ENCODE measurements at places on chromosomes 5 and 9.

DNA sequence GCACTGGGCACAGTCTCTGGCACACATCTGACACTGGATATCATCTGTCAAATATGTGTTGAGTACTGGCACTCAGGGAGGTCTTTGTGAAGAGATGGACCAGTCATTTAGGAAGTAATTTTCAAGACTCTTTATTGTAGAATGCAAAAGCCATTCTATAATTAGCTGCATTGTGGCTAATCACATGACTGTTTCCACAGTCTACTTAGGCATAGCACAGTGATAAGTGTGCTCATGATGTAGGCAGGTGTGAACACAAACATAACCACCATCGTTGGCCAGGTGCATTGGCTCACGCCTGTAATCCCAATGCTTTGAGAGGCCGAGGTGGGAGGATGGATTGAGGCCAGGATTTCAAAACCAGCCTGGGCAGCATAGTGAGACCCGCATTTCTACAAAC is 62.2 kb downstream of the CFAP77 start:
- no peak for ATAC-seq

- ATAC-seq: no peak
These were observed 135.3 kb upstream of the EPB41L4A start for GRCh38 chr5:112554101-112554977.

GRCh38 chr9:89695441-89695891 is 90.7 kb downstream of the GADD45G start:
- ATAC-seq: no peak

- no peak for ATAC-seq
These were observed 388.4 kb upstream of the PTGER4 start for GRCh38 chr5:40291338-40291737.

- no peak for ATAC-seq
These were observed 19.8 kb downstream of the SLC22A4 start for GRCh38 chr5:132313961-132314432.

- ATAC-seq: peak; percentile 79
These were observed 44.9 kb downstream of the SHB start for GRCh38 chr9:38024036-38024681.

- no peak for ATAC-seq
These were observed 17.0 kb downstream of the TICAM2 start for GRCh38 chr5:115585265-115585664.

GRCh38 chr5:124655251-124655917 is 91.1 kb downstream of the ZNF608 start:
- ATAC-seq: no peak

- peak; percentile 41 for ATAC-seq
These were observed 458 bp downstream of the PRSS3 start for GRCh38 chr9:33795819-33796218.

DNA sequence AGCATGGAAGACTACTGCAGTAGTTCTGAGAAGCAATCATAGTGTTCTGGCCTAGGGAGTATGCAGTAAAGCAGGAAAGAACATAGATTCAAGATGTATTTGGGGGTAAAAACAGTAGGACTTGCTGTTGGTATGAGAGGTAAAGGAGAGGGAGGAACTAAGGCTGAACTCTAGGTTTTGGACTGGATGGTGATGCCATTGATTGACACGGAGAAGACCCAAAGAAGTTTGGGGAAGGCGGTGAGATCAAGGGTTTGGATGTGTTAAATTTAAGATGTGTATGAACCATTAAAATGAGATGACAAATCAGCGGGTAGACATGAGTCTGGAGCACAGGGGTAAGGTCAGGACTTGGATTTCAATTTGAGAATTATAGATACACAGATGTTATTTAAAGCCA is 2.0 kb upstream of the CDC37L1 start:
- no peak for ATAC-seq

DNA sequence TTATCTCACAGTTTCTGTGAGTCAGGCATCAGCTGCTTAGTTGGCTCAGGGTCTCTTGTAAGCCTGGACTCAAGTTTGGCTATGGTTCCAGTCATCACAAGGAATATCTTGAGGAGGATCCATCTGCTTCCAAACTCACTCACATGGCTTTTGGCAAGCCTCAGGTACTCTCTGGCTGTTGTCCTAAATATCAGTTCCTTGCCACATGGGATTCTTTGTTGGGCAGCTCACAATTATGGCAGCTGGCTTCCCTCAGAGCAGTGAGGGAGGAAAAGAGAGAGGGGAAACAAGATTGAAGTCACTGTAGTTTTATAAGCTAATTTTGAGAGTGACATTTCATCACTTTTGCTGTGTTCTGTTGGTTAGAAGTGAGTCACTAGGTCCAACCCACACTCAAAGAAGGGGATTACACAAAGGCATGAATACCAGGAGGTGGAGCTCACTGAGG is 144.5 kb downstream of the GCNT1 start:
- ATAC-seq: no peak

DNA sequence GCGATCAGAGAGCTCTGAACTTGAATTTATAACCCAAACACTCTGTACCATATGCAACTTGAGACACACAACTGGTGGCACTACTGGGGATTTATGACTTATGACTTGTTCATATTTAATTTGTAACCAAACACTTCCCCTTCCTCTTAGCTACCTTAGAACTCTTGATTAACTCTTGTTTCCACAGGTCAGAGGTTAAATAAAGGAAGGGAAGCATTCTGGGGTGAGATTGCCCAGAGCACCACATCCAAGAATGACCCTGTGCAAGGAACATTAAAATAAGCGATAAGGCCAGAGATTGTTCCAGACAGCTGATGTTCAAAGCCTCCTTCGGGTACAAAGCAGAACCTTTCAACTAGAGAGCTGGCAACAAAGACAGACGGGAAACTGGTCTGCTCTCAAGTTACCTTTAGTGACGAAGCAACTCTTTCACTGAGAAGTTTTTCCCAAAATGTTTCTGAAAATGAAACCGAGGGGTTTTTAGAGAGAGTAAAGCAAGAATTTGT is 242.6 kb downstream of the DENND1A start:
- peak; percentile 46 for ATAC-seq

GRCh38 chr9:125551781-125552180 is 155.2 kb downstream of the MAPKAP1 start:
- no peak for ATAC-seq

- ATAC-seq: no peak
These were observed 47.0 kb downstream of the CCDC125 start for GRCh38 chr5:69285448-69286116.

DNA sequence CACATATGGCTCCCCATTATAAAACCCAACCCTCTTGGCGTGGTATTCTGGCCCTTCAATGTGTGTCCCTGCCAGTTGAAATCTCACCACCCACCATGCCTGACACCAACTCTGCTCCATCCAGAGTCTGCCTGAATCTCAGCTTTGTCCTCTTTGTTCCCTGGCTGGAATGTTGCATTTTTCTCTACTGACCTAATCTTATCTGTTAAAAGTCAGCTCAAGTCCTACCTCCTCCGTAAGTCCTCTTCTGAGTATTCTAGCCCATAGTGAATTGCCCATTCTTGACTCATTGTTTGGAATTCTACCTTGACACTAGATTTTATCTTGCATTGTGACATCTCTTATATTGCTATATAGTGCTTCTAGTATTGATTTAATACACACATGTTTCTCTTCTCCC is 207.1 kb upstream of the VLDLR start:
- no peak for ATAC-seq

DNA sequence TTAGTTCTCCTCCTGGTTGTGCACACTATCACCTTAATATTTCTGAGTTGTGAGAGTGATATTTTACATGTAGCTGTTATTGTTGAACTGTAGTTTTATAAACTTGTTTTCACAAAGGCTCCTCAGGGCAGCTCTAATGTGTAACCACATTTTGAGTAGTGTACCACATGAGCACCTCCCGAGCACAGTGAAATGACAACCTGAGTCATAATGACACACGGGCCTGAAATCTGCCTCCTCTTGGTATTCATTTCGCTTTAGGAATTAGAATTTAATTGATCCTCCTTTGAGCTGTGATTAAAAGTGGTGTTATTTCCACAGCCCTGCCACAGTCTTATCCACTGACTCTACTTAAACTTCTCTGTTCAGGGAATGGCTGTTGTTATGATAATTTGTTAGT is 7.9 kb downstream of the MTRR start:
- ATAC-seq: peak; percentile 75

DNA sequence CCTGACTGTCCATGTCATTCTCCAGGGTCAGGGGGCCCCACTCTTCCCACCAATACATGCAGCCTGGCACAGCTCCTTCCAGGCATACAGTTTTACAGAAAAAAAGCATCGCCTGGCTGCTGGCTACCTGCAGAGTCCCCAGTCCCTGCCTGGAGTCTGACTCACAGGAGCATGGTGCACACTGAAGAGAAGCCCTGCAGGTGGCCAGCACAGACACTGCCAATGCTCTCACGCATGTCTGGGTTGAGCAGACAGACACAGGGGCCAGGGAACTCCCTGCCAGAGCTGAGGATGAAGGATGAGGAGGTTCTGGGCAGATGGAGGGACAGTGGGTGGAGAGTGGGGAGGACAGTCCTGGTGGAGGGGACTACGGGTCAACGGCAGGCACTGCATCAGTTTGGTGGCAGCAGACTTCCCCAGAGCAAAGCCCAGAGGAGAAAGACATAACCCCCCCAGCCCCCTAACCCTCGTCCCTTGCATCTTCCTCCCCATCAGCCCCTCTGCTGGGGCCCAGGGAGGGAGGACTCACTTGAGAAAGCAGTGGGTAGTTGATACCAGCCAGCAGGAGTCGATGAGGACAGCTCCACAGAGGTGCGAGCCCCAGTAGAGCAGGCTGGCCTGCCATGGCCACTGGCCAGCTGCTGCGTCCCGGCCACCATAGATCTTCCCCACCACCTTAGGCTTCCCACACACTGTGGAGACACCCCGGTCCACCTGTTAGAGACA is 72.9 kb upstream of the SPTLC1 start:
- ATAC-seq: no peak

DNA sequence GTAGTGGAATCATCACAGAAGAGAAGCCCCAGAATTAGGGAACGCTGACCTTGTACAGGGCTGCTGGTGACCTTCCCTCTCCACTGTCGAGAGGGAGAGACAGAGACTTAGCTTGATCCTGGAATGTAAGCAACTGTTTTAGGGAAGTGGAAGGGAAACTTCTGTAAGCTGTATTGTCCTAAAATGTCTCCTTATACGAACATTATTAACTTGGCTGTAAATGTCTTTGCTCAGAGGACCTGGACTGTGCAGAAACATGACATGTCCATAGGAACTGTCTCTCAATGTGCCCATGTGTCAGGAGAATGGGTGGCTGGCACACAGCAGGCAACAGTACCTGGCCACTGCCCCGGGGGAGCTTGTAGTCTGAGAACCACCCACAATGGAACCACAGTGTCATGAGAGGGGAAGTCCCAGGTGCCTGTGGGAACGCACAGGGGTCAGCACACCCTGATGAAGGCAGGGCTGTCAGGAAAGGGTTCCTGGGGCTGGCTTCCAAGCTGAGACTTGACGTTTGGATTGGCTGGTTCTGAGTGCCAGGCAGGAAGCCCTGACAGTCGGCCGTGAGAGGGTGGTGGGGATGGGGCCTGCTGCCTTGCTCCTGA is 34.0 kb downstream of the DAP start:
- no peak for ATAC-seq

DNA sequence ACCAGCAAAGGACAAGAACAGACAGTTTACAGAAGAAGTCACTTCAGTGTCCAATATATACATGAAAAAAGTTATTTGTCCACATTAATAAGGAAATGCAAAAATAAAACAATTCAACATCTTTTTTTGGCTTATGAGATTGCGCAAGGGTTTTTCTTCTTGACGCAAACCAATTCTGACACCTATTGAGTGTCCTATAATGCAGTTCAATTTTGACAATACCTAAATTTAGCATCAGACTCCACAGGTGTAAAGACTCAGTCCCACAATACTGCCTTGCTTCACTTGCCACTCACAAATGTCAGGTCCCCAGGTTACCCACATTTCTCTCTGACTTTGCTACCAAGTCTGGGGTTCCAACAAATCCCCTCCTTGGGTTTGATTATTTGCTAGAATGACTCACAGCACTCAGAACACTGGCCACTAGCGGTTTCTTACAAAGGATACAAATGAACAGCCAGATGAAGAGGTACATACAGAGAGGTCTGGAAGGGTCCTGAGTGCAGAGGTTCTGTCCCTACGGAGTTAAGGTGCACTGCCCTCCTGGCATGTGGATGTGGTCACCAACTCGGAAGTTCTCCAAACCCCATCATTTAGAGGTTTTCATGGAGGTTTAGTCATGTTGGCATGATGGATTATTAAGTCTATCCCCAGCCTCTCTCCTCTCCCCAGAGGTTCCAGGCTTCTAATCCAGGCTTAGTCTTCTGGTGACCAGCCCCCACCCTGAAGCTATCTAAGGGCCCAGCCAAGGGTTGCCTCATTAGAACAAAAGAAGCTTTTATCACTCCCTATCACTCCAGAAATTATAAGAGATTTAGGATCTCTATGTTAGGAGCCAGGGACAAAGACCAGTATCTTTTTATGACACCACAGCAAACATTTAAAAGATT is 27.0 kb upstream of the SLC22A5 start:
- ATAC-seq: no peak

- no peak for ATAC-seq
These were observed 98.6 kb downstream of the PDE6A start for GRCh38 chr5:149846021-149846420.

DNA sequence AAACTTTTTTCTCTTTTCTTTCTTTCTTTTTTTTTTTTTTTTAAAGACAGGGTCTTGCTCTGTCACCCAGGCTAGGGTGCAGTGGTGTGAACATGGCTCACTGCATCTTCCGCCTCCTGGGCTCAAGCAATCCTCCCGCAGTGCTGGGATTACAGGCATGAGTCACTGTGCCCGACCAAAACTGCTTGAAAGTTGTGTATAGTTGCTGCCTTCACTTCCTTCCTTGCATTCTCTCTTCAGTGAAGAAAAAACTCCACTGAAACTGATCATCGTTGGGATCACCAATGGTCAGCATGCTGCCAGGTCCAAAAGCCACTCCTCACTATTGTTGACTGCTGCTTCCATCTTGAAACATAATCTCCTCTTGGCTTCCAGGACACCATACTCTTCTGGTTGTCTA is 66.6 kb upstream of the CTNNA1 start:
- ATAC-seq: peak; percentile 90

DNA sequence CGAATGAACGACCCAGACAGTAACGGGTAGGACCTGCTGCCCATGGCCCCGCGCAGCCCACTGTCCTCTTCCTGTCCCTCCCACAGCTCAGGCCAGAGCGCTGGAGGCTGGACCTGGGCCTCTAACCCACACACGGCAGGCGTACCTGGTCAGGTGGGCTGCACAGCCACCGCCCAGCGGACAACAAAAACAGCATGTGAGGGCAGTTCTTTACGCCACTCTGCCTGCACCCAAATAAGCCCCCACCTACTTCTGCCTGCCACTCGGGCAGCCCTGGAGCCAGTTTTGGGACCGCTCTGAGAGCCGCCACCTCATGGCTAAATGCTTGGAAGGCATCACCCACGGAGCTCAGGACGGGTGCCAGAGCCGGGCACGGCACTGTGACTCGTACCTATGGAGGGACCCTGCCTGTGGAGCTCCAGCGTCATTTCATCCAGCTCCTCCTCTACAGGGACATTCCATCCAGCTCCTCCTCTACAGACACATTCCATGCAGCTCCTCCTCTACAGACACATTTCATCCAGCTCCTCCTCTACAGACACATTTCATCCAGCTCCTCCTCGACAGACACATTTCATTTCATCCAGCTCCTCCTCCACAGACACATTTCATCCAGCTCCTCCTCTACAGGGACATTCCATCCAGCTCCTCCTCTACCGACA is 18.9 kb downstream of the CLPTM1L start:
- ATAC-seq: no peak

- ATAC-seq: no peak
These were observed 272.2 kb upstream of the IRX2 start for GRCh38 chr5:3023656-3024055.

Measured in esophagus mucosa (tissue), 1 donor.